ENCODE measurements at places on chromosomes 2 and 18.

- no peak for ATAC-seq
These were observed 224.5 kb downstream of the CYP26B1 start for GRCh38 chr2:71923143-71923525.

DNA sequence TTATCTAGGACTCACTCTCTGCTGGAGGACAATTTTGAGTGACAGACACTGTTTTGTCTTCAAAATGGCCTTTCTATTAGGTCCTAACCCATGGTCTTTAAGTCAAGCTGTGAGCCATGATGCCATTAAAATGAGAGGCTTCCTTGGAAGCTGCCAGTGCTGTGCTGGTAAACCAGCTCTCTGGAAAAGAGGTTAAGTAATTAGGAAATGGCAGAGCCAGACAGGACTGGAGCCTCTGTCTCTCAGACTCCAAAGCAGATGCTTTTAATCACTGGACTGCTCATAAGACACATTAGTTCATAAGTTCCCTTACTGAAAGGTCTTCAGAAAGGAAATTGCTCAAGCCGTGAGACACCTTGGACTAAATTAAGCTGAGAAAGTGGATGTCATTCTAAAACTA, 25.8 kb upstream of the LHCGR start:
- peak; percentile 41 for ATAC-seq

GRCh38 chr2:180647221-180647620, 333.2 kb upstream of the UBE2E3 start:
- ATAC-seq, result no peak

DNA sequence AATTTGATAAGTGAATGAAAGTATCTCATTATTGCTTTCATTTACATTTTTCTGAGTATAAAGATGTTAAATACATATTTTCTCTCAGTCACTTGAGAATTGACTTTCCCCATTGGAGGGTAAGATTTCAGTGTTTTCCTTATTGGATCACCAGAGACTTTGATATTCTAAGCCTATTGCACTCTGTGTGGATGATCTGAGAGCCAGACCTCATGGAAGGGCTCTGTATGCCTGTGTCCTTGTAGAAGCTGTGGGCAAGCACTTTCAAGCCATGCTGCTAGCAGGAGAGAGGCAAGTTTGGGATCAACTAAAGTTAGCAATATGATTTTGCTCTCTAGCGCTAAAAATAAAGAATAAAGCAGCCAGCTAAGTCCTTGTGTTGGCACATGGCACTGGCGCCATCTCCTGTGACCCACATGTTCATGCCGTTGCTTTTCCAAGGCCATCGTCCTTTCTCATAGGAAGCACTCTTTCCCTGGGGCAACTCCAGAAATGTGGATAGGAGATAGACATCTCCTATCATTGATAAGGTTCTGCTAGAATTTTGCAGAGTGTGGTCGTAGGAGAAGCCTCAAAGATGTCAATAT, 72.6 kb downstream of the AOX1 start:
- no peak for ATAC-seq

DNA sequence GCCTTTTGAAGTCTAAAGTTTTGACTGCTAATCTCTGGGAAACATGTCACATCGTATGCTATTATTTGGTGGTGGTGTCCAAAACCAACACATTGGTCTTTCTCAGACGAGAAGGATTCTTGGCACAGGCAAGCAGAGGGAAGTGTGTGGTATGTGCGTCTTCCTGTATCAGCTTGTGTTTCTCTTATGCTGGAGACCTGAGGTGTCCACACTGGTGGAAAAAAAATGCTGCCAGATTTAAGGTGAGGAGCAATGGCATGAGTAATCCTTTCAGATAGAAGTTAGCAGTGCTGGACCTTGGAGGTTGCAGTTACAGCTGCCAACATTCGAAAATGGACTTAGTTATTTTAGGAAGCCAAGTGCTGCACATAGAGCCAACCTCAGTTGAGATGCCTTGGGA, 11.7 kb upstream of the FHL2 start:
- no peak for ATAC-seq

DNA sequence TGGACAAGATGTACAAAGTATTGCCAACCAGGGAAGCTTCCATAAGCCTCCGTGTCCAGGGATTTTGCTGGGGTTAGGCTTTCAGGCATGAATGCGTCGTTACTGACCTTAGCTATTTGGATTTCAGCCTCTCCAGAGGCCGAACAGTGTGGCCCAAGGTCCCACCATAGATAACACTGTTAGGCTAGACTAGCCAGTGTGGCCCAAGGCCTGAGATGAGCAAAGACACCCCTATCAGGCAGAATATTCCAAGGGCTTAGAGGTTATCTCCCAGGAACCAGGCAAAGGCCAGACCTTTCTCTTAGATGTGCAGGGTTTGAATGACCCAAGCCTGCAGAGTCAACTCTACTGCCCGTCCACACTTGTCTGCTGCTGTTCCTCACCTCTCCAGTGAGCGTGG, 131.7 kb upstream of the NDUFV2 start:
- ATAC-seq, result no peak

DNA sequence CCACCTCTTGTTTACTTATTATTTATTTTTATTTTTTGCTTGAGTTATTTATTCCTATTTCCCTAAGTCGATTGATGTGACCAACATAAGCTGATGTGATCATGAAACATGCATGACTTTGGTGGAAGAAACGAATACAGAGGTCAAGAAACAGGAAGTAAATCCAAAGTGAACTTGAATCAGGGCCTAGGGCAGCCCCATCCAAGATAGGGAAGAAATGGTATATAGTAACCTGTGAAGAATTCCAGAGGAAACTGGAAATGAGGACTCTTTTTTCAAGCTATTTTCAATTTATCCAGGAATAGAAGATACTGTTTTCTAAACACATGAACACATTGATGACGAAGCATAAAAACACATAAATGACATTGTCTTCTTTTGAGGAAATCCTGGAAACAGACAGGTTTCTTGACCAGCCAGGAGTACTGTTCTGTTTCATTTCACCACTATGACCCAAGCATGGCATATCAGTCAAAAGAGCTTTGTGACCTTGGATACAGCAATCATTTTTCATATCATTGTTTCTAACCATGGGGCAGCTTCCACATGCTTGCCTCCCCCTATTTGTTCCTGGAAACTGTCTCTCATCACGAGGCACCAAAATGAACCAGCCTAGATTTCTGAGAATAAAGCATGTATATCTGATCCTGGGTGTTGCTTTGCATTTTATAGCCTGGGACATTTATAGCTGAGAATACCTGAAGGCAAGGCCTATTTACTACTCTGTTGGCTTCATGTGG, 9.1 kb upstream of the LCLAT1 start:
- no peak for ATAC-seq

DNA sequence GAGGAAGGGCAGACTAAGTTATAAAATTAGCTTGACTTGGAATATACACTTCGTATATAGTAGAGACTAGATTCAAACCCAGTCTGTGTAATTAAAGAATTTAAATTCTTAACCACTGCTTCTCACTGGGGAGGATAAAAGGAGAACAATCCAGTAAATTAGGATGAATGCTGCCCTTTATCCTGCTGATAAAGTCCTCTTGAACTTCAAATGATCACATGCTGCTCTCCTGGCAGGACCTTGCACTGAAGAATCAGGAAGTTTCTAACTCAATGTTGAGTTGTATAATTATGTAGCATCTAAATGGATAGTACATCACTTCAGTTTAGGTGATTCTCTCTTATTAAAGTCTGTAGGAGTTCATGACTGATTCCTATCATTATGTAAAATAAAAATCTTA, 1179.7 kb downstream of the DSC3 start:
- ATAC-seq, result no peak

All from gastroesophageal sphincter (tissue), 4 donors.